ENCODE measurements at places on chromosomes 4 and X.

GRCh38 chr4:92497141-92497540 is 193.4 kb downstream of the GRID2 start:
- peak; percentile 80 for DNase-seq

- DNase-seq, result no peak
Measured at GRCh38 chr4:166972071-166972470, 262.2 kb downstream of the SPOCK3 start.

- no peak for DNase-seq
Measured at GRCh38 chr4:138553001-138553845, 311.1 kb upstream of the SLC7A11 start.

DNA sequence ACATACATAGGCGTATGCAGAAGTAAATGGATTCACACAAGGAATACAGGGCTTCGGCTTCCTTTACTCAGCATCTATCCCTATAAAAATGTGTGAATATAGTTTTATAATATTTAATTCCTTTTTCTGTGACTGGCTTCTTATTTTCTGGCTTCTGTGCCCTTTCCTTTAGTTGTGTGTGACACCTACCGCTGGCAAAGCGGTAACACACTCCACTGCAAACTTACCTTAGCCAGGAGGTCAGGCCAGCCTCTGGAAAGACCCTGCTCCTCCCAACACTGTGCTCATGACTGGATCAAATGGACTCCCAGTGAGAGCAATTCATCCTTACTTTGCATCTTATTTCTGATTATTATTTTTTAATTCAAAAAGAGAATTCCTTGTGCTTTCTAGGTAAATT is 244.2 kb downstream of the ANK2 start:
- no peak for DNase-seq

DNA sequence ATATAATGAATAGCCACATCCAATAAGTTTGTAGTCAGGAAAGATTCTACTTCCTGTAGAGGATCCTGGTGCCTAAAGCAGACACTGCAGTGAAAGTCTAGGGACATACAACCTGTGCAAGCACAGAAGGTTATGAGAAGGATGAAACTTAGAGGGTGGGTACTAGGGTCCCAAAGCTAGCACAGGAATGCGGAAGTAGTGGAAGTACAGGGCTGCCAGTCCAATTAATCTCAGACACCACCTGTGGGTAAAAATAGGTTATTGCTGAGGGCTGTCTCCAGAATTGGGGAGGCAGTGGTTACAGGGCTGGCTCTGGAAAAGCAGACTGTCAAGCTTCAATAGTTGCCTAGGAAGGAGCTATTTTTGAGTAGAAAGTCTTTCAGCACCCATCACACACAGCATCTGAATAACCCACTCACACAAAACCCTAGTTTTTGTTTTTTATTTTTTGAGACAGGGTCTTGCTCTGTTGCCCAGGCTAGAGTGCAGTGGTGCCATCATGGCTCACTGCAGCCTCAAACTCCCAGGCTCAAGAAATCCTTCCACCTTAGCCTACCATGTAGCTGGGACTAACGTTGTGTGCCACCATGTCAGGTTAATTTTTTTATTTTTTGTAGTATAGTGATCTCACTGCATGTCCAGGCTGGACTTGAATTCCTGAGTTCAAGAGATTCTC is 50.8 kb upstream of the ELF2 start:
- no peak for DNase-seq

DNA sequence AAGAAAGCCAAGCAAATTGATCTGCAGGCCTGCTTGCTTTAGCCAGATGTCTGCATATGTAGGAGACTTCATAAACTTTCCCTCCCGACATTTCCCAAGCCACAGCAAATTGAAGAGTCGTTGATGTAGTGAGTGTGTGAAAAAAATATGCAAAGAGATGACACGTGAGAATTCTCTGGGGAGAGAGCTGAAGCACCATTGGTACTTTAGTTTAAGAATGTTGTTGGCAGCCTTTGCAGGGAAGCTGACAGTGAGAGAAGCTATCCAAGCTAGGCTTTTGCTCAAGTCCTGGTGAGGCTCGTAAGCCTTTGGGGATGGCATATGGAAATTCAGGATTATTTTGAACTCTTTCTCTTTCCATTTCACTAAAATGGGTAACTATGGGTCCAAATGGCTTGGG is 87.5 kb downstream of the GLRA2 start:
- peak; percentile 20 for DNase-seq

GRCh38 chr4:78971776-78972175 is 32.5 kb upstream of the PAQR3 start:
- no peak for DNase-seq

GRCh38 chrX:113947548-113947947 is 636.3 kb upstream of the HTR2C start:
- no peak for DNase-seq

DNA sequence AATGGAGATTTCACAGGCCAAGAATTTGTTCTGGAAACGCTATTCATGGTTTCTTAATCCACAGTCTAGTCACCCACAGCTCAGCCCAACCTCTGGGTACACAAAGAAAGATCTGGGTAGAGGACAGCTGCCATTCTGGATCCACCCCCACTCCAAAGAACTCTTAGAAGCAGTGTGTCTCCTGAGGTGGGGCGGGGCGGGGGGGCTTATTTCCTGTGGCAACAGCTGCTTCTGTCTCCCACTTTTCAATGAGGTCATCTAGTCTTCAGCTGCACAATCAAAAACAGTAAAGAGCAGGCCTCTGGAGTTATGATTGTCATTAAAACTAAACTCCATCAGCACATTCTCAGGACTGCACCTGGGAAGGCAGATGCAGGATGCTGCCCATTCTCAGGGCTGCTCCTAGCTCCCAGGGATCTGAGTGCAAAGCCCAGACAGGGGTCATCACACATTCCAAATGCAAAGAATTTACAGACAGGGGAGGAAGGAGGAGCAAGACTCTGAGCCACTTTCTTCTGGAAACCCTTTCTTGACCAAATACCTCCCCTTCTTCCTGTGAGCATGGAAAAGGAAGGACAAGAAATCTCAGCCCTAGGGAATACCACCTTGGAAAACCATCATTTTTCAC is 207.3 kb downstream of the HS6ST2 start:
- peak; percentile 88 for DNase-seq

GRCh38 chrX:140918398-140919038 is 83.9 kb upstream of the SPANXB1 start:
- DNase-seq, result peak; percentile 77

DNA sequence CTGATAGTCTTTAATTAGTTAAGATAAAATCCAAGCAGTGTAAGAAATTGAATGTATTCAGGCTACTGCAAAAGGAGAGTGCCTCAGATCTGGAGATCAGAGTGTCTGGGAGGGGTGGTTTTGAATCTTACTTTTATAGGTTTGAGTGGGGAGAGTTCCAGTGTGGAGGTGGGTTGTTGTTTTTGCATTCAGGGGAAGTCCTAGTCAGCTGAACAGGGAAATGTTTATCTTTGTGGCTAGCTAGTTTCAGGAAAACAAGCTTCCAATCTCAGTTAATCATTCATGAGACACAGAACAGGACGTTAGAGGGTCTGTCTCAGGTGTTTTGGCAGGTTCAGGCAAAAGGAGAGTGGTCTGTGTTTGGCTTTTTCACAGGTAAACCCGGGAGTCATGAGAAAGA is 26.0 kb downstream of the ZNF81 start:
- DNase-seq, result no peak

DNA sequence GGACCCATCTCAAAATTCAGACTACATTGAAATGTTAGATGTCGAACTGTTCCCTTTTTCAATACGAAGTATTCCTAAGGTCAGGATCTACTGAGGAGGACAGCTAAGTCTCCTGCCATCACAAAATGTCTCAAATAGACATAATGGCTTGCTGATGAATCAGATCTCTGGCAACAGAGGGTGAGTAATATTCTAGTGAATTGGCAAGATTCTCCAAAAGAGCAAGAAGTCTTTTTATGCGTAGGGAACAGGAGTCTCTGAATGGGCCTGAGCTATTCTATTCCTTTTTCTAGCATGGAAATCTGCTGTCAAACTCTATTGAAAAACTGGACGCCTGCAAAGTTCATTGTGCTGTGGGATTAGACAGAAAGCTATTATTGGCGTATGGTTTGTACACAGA is 145.4 kb downstream of the FNIP2 start:
- no peak for DNase-seq

DNA sequence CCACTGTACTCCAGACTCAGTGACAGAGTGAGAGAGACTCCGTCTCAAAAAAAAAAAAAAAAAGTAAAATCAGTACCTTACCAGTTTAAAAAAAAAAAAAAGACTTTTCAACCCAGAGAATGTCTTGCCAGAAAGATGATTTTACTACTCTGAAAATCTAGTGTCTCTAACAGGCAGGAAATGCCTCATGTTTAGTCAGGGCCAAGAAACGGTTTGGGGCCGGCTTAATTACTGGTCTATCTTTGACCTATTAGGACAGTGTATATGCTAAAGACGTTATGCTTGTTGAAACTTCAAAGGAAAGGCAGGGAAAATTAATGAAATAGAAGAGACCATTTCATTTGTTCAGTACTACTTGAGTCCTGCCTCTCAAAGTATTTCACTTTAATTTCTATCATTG is 9.9 kb downstream of the BEND4 start:
- no peak for DNase-seq

DNA sequence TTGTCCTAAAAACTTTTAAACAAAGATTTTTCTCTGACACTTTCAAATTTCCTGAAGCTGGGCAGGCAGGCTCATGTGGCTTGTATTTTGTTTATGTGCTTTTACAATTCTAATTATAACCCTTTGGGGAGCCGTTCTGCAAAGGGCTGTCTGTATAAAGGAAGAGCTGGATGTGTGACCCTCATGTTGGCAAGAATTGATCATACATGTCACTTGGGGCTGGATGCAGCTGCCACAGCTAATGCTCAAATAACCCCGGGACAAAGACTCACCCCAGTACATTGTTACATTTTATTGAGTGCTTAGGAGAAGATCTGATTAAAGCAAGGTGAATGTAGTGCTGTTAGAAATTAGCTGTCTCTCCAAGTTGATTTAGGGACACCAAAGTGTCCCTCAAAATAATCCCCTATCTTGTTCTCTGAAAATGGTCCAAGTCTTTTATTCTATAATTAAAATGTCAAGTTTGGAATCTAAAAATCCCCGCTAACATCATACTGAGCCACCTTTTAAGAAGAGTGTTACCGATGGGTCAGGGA is 13.0 kb upstream of the DAPP1 start:
- DNase-seq, result no peak

Data from NCI-H524 (cell line).